Activated CD4-positive, alpha-beta memory T cell treated with anti-CD3 and anti-CD28 coated beads for 36 hours (primary cell): ENCODE measurements at places on chromosomes 1 and 21. TPM values are rescaled to one million over a fixed set of nuclear protein-coding genes. Genes with fewer than 3 reads are reported as not detected.
A peak's percentile ranks its signal among the peaks of the same experiment; 100 is the strongest.

- no peak for DNase-seq
- H3K36me3 ChIP-seq = no peaks in the 10 kb centered on the region
- H3K27ac ChIP-seq = no peak overlapping the region
- peaks cover 19% of the 10 kb centered on the region for H3K4me1 ChIP-seq
These were observed 11.7 kb upstream of the FGR start for GRCh38 chr1:27646676-27647075.

The SDHC gene
- total RNA-seq = 212 TPM

The AMY1A gene
- total RNA-seq = not detected

The UTS2 gene
- not detected for total RNA-seq

- peak overlapping the region; percentile 29 for H3K27ac ChIP-seq
- H3K4me1 ChIP-seq = no peaks in the 10 kb centered on the region
- DNase-seq = no peak
- H3K4me3 ChIP-seq = no peak overlapping the region
- peaks cover 2% of the 10 kb centered on the region for H3K36me3 ChIP-seq
These were observed 21.7 kb upstream of the CPLANE2 start for GRCh38 chr1:16258591-16259135.

DNA sequence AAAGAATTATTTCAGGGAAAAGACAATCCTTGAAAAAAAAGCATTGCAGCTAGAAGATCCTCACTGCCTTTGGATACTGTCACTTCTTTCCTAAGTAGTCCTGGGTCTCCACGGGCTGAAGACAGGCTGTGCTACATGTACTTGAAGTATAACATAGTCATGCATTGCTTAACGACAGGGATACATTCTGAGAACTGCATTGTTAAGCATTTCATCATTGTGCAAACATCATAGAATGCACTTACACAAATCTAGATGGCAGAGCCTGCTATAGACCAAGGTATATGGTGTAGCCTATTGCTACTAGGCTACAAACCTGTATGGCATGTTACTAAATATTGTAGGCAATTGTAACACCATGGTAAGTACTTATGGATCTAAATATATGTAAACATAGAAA lies 54.0 kb downstream of the KIAA0040 start:
- no peak for DNase-seq
- no peak overlapping the region for H3K27ac ChIP-seq
- H3K4me3 ChIP-seq = no peak overlapping the region
- H3K36me3 ChIP-seq = no peaks in the 10 kb centered on the region

GRCh38 chr1:161771161-161771560 lies 5.0 kb downstream of the ATF6 start:
- no peaks in the 10 kb centered on the region for H3K27me3 ChIP-seq
- no peak overlapping the region for H3K4me3 ChIP-seq
- DNase-seq = no peak
- H3K27ac ChIP-seq = no peak overlapping the region
- peaks cover 28% of the 10 kb centered on the region for H3K4me1 ChIP-seq
- peaks cover 6% of the 10 kb centered on the region for H3K36me3 ChIP-seq

DNA sequence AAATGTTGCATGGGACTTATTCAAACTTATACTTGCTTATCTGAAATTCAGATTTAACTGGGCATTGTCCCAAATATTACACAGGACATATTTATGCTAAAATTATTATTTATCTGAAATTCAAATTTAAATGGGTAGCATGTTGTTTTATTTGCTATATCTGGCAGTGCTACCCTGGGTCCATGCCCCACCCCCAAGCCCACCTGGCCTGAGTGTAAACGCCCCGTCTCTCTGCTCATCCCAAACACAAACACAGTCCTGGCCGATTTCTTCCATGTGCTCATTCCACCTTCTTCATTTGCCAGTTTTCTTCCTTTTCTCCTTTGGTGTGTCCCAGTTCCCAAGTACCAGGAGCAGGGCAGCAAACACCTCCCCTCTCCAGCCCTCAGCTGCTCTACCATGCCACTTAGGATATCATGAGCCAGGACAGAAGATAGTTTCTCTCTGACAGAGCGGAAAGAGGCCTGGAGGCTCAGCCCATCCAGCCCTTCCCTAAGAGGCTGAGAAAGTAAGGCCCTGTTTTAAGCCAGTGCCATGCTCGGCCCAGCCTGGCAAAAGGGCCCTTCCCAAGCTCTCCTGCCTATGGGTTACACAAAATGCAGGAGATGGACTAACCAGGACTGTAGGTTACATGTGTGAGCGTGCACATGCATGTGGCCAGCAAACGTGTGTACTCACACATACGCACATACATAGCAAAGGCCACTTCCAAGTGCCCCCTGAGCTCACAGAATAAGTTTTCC lies 69.5 kb downstream of the UBE2T start:
- H3K36me3 ChIP-seq = no peaks in the 10 kb centered on the region
- no peak overlapping the region for H3K27ac ChIP-seq
- no peak overlapping the region for H3K4me3 ChIP-seq
- no peaks in the 10 kb centered on the region for H3K4me1 ChIP-seq
- H3K27me3 ChIP-seq = peaks cover 8% of the 10 kb centered on the region
- DNase-seq = no peak

The ACKR1 gene
- total RNA-seq = not detected
